ENCODE measurements at places on chromosomes 2 and 18. TPM values are rescaled to one million over a fixed set of nuclear protein-coding genes. Genes with fewer than 3 reads are reported as not detected.

DNA sequence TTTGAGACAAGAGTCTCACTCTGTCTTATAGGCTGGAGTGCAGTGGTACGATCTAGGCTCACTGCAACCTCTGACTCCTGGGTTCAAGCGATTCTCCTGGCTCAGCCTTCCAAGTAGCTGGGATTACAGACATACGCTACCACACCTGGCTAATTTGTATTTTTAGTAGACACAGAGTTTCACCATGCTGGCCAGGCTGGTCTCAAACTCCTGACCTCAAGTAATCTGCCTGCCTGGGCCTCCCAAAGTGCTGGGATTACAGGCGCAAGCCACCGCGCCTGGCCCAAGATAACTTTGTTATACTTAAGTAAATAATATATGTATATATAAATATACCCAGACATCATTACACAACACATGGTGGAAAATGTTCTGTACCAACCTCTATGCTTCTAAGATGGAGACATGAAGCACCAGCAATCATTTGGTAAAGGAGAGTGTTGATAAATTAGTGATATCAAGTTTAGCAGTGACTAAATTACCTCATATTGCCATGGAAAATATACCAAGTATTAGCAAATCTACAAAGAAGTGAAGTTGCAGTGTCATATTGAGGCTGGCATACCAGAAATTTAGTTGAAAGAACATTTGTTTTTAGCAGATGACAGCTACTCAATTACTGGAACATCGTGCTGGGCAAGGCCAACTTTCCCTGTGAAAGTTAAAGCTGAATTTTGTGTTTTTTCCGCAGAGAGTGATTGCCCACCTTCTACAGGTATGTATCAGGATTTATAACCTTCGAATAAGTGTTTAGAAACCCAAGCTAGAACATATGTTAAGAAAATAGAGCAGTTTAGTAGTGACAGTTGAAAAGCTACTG lies 177.7 kb downstream of the MYCN start:
- H3K4me3 ChIP-seq = no peak overlapping the region
- H3K4me1 ChIP-seq = peaks cover 2% of the 10 kb centered on the region
- no peak overlapping the region for H3K27ac ChIP-seq
- DNase-seq = no peak
- no peaks in the 10 kb centered on the region for H3K27me3 ChIP-seq

DNA sequence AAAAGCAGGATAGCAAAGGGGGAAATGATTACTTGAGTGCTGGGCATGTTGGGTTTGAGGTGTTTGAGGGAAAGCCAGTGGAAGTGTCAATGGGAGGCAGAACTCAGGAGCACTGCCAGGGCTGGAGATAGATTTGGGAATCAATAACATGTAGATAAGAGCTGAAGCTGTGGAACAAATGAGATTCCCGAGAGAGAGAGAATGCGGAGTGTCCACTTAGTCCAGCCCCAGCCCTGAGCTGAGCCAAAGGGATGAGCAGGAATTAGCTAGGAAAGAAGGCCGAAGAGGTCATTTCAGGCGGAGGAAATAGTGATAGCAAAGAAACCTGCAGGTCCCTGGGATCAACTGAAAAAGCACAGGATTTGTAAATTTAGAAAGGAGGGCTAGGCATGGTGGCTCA lies 21.2 kb upstream of the YES1 start:
- H3K4me3 ChIP-seq = no peak overlapping the region
- no peak overlapping the region for H3K27ac ChIP-seq
- peaks cover 11% of the 10 kb centered on the region for H3K4me1 ChIP-seq
- no peaks in the 10 kb centered on the region for H3K36me3 ChIP-seq

DNA sequence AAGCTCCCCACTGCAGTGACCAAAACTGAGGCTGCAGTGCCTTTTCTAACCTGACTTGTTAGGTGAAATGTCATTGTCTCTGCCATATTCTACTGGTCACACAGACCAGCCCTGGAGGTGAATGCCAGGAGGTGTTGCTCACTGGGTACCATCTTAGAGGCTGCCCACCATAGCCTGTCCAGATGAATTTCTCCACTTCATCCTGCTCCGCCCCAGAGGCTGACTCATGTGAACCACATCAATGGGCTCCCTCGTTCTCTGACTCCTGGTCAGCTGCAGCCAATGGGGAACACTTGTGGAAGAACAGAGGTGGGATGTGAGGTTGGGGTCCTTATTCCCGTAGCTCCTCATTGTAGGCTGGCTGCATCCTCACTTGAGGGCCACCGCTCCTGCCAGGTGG lies 3.4 kb upstream of the NARS1 start:
- no peak overlapping the region for H3K4me3 ChIP-seq
- no peak for DNase-seq
- no peaks in the 10 kb centered on the region for H3K36me3 ChIP-seq
- H3K4me1 ChIP-seq = peaks cover 8% of the 10 kb centered on the region
- no peaks in the 10 kb centered on the region for H3K27me3 ChIP-seq

GRCh38 chr2:30979822-30980245 lies 158.4 kb downstream of the GALNT14 start:
- H3K36me3 ChIP-seq = no peaks in the 10 kb centered on the region
- no peak overlapping the region for H3K4me3 ChIP-seq
- H3K4me1 ChIP-seq = no peaks in the 10 kb centered on the region
- H3K27ac ChIP-seq = no peak overlapping the region
- H3K27me3 ChIP-seq = no peaks in the 10 kb centered on the region

GRCh38 chr18:3453540-3454364 lies 3.8 kb downstream of the TGIF1 start:
- peak overlapping the region; percentile 68 for H3K27ac ChIP-seq
- H3K27me3 ChIP-seq = no peaks in the 10 kb centered on the region
- H3K36me3 ChIP-seq = peaks cover 16% of the 10 kb centered on the region

- H3K4me3 ChIP-seq = no peak overlapping the region
- no peaks in the 10 kb centered on the region for H3K36me3 ChIP-seq
- no peak for DNase-seq
- no peaks in the 10 kb centered on the region for H3K4me1 ChIP-seq
Observed at GRCh38 chr2:8598295-8599165, 83.3 kb upstream of the ID2 start.

GRCh38 chr18:48034651-48035555 lies 104.4 kb upstream of the SMAD2 start:
- DNase-seq = no peak
- no peak overlapping the region for H3K27ac ChIP-seq
- no peaks in the 10 kb centered on the region for H3K4me1 ChIP-seq
- no peaks in the 10 kb centered on the region for H3K27me3 ChIP-seq
- H3K4me3 ChIP-seq = no peak overlapping the region
- no peaks in the 10 kb centered on the region for H3K36me3 ChIP-seq

GRCh38 chr2:73293534-73294171 lies at the start of gene EGR4:
TSS of gene EGR4 (minus strand) at chr2:73293548. CDS start at chr2:73293317, 231 bp downstream.
- no peaks in the 10 kb centered on the region for H3K36me3 ChIP-seq
- DNase-seq = peak; percentile 56
- H3K27ac ChIP-seq = no peak within 1 kb of the TSS
- peak within 1 kb of the TSS; percentile 52 for H3K4me3 ChIP-seq
- H3K27me3 ChIP-seq = peaks cover 90% of the 10 kb centered on the region

Gene REG1B
- not detected for total RNA-seq

All from thymus (tissue), 14 donors.